ENCODE measurements at places on chromosomes 2 and 18. TPM values are rescaled to one million over a fixed set of nuclear protein-coding genes. Genes with fewer than 3 reads are reported as not detected.

ZNF142 gene
- 15.5 TPM for total RNA-seq

COL4A4 gene
- total RNA-seq: under 0.01 TPM

DCDC2C gene
- not detected for total RNA-seq

CFAP65 gene
- total RNA-seq: 0.22 TPM

TLK1 gene
- total RNA-seq: 23.5 TPM

AQP12A gene
- not detected for total RNA-seq

PJVK gene
- total RNA-seq: 2.2 TPM

FAM136A gene
- total RNA-seq: 25.3 TPM

MC2R gene
- not detected for total RNA-seq

GALNT3 gene
- 1.2 TPM for total RNA-seq

SPEG gene
- total RNA-seq: 18.6 TPM

TSN gene
- total RNA-seq: 66.2 TPM

SKA1 gene
- 10.7 TPM for total RNA-seq

ITPRIPL1 gene
- 2.6 TPM for total RNA-seq

GTF3C2 gene
- 25.7 TPM for total RNA-seq

SLC11A1 gene
- total RNA-seq: 1.3 TPM

ESCO1 gene
- total RNA-seq: 20.6 TPM

ASB18 gene
- total RNA-seq: not detected

ALPP gene
- not detected for total RNA-seq

MERTK gene
- 0.65 TPM for total RNA-seq
